Sigmoid colon (tissue), 7 donors: ENCODE measurements at places on chromosomes 2 and 18. TPM values are rescaled to one million over a fixed set of nuclear protein-coding genes. Genes with fewer than 3 reads are reported as not detected.

The GKN1 gene
- total RNA-seq, result not detected

The CCDC88A gene
- 52.8 TPM for total RNA-seq

The EPHA4 gene
- 43.9 TPM for total RNA-seq

The SERPINB11 gene
- total RNA-seq, result not detected

The ALK gene
- total RNA-seq, result 2.9 TPM

The RAB6C gene
- total RNA-seq, result not detected

The LRATD1 gene
- 2.7 TPM for total RNA-seq

The NEU4 gene
- total RNA-seq, result 0.49 TPM

The STAT4 gene
- 0.71 TPM for total RNA-seq

The FAM124B gene
- total RNA-seq, result 0.81 TPM

The GRHL1 gene
- total RNA-seq, result 2.5 TPM

The C18orf32 gene
- 37.7 TPM for total RNA-seq

The TEKT4 gene
- not detected for total RNA-seq

The SOWAHC gene
- 21.4 TPM for total RNA-seq

The ADRA2B gene
- total RNA-seq, result 1.4 TPM

The GBX2 gene
- not detected for total RNA-seq

The TUBB8B gene
- not detected for total RNA-seq

The HRH4 gene
- total RNA-seq, result not detected

The FRZB gene
- 7.9 TPM for total RNA-seq

The BCL11A gene
- 16.3 TPM for total RNA-seq

The DLX2 gene
- not detected for total RNA-seq

The CREG2 gene
- total RNA-seq, result not detected

The FAM237A gene
- not detected for total RNA-seq

The CCBE1 gene
- total RNA-seq, result 38.9 TPM

The WNT10A gene
- total RNA-seq, result not detected

The LYPD6 gene
- 1.5 TPM for total RNA-seq

The VWA3B gene
- total RNA-seq, result not detected

The GCC2 gene
- 29.6 TPM for total RNA-seq

The RAPGEF4 gene
- total RNA-seq, result 7.6 TPM

The TUBA3E gene
- not detected for total RNA-seq

The PDCD1 gene
- not detected for total RNA-seq

The POLE4 gene
- total RNA-seq, result 26.7 TPM

The CNDP1 gene
- not detected for total RNA-seq

The GAL3ST2 gene
- not detected for total RNA-seq

The MYL1 gene
- total RNA-seq, result not detected

The PAX8 gene
- total RNA-seq, result 0.41 TPM

The TMEM247 gene
- not detected for total RNA-seq

The DSG1 gene
- not detected for total RNA-seq

The RAPH1 gene
- 13.8 TPM for total RNA-seq

The AFG3L2 gene
- total RNA-seq, result 43.7 TPM

The MOB4 gene
- 50.5 TPM for total RNA-seq

The AGBL5 gene
- total RNA-seq, result 23.3 TPM

The NDC80 gene
- 0.36 TPM for total RNA-seq

The SPR gene
- 40.2 TPM for total RNA-seq

The ASXL3 gene
- total RNA-seq, result 3.6 TPM

The CCDC74B gene
- 4.3 TPM for total RNA-seq

The LGALSL gene
- total RNA-seq, result 9.8 TPM

The NAGK gene
- 73.2 TPM for total RNA-seq
